ENCODE measurements at places on chromosomes 13 and 19. TPM values are rescaled to one million over a fixed set of nuclear protein-coding genes. Genes with fewer than 3 reads are reported as not detected.

The PGLYRP2 gene
- total RNA-seq = not detected

The SHISA7 gene
- total RNA-seq = 0.59 TPM

The CFAP97D2 gene
- not detected for total RNA-seq

DNA sequence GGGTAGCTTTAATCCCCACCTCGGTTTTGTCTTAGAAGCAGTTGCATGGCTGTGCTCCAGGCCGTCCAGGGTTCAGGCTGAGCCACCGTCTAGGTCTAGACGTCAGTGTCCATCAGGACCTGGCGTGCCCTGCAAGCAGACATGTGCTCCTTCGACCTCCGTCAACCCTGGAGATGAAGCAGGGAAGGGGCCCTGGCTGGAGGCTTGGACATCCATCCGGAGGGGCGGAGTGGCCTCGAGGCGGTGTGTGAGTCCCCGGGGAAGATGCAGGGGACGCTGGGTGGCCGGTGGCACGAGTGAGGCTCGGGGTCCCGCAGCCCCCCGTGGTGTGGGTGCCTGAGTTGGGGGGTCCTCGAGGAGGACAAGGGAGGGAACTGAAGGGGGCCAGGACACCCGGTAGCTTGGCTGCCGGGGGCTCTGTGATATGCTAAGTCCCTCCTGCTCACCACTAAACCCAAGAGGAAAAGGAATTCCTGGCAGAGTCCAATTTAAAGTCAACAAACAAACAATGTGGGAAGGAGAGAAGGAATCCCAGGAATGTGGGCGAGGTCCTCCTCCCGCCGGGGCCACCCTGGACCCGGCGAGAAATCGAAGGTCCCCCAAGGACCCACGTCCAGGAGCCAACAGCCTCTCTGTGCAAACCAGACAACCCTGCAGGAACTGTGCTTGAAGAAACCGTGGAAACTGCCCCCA is 14.9 kb upstream of the PTBP1 start:
- no peak for DNase-seq
- H3K4me1 ChIP-seq = peaks cover 3% of the 10 kb centered on the region
- H3K27ac ChIP-seq = no peak overlapping the region
- peaks cover 10% of the 10 kb centered on the region for H3K27me3 ChIP-seq

- H3K27ac ChIP-seq = no peak overlapping the region
- H3K27me3 ChIP-seq = no peaks in the 10 kb centered on the region
- no peak overlapping the region for H3K4me3 ChIP-seq
- no peak for DNase-seq
- H3K4me1 ChIP-seq = no peaks in the 10 kb centered on the region
Observed at GRCh38 chr13:62433660-62434059, 1018.0 kb upstream of the PCDH20 start.

- peak overlapping the region; percentile 57 for H3K27ac ChIP-seq
- H3K27me3 ChIP-seq = no peaks in the 10 kb centered on the region
- DNase-seq = no peak
- no peaks in the 10 kb centered on the region for H3K36me3 ChIP-seq
Observed at GRCh38 chr19:16581145-16581970, 9.1 kb upstream of the SLC35E1 start.
